ENCODE measurements at places on chromosomes 11 and 22.
A peak's percentile ranks its signal among the peaks of the same experiment; 100 is the strongest.

DNA sequence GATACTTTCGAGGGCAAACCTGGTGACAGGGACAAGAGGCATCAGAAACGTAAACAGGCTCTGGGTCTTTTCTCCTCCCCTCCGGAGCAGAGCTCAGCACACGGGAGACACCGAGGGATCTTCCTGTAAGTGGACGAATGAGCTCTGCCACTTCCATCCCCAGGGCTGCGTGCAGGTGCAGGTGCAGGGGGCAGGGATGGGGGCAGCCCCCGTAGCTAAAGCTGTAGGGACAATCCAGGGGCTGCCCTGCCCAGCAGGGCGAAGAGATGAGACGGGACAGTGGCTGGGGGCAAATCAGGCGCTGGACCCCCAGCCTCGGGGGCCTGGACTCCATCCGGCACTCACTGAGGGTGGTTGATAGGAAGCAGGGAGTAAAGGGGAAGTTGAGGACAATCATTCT, 505.4 kb downstream of the BRD1 start:
- DNase-seq: no peak

GRCh38 chr22:35434061-35434710, 34.2 kb downstream of the MCM5 start:
- no peak for DNase-seq

GRCh38 chr11:100557830-100558611, 129.1 kb upstream of the ARHGAP42 start:
- DNase-seq: no peak

DNA sequence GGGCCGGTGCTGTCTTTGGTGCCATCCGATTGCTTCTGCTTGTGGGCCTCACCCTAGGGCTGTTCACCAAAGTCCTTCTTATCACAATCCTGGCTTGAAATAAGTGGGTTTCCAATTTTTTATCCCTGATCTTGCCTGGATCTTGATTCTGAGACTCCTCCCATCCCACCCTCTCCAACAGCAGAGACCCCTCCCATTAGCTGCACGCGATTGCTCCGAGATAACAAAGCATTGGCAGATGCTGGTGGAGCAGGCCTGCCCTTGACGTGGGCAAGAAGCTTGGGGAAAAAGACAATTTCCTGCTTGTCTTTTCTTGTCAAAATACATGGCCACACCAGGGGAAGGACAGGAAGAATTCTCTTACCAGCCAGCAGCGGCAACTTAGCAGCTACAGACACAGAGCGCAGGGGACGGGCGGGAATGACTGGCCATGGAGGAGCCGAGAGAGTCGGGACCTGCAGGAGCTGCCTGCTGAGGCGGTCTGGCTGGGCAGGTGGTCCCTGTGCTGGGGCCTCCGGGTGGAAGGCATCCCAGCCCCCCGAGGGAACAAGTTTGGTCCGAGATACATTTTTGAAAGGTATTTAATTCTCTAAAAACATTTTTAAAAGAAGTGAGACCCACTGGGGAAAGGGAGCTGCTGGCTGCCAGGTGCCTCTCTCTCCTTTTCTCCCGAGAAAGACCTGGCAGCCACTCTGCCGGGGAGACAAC, 9.7 kb upstream of the BID start:
- no peak for DNase-seq

DNA sequence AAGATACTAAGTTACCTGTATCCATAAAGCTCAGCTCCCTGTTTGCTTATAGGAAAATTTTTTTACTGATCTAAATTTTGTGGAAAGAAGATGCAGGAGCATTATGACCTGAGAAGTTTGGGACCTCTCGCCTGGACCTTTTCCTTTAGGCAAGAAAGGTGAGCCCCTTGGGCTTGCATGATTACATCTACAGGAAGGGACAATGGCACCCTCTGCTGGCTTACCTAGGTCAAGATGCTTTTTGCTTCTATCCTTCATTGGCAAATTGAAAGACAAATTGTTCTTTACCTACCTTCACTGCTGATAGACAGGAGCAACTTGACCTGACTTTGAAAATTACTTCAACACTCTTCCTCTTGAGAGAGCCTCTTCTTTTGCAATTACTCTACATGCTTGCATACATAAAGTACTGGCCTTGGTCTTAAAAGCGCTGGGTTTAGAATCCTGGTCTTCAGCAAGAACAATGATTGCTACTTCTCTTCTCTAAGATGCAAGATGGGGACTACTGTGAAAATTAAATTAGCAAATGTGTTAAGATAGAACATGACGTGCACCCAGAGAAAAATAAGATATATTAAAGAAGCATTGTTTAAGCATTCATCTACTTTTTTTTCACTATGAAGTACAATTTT, 147.2 kb downstream of the TRPC6 start:
- DNase-seq: no peak

GRCh38 chr11:119350302-119350701, 3.8 kb upstream of the MFRP start:
- no peak for DNase-seq

DNA sequence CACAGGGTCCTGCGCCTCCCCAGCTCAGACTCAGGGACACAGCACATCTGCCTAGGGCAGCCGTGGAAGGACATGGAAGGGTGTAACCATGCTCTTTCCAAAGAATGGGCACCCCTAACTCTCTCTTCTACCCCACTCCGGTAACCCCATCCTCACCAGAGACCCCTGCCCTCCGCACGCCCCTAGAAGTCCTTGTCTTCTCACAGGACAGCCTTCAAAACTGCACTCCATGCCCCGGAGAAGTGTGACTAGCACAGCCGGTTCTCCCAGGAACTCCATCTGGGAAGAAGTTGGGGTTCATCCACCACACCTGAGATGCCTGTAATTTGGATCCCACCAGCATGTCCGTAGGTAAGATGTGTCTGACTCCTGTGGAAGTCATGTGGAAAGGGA, 25.0 kb downstream of the P2RY2 start:
- DNase-seq: no peak

GRCh38 chr22:46578251-46578823, 40.9 kb upstream of the CELSR1 start:
- DNase-seq: no peak

- no peak for DNase-seq
Measured at GRCh38 chr11:8015753-8016239, 28.7 kb downstream of the EIF3F start.

DNA sequence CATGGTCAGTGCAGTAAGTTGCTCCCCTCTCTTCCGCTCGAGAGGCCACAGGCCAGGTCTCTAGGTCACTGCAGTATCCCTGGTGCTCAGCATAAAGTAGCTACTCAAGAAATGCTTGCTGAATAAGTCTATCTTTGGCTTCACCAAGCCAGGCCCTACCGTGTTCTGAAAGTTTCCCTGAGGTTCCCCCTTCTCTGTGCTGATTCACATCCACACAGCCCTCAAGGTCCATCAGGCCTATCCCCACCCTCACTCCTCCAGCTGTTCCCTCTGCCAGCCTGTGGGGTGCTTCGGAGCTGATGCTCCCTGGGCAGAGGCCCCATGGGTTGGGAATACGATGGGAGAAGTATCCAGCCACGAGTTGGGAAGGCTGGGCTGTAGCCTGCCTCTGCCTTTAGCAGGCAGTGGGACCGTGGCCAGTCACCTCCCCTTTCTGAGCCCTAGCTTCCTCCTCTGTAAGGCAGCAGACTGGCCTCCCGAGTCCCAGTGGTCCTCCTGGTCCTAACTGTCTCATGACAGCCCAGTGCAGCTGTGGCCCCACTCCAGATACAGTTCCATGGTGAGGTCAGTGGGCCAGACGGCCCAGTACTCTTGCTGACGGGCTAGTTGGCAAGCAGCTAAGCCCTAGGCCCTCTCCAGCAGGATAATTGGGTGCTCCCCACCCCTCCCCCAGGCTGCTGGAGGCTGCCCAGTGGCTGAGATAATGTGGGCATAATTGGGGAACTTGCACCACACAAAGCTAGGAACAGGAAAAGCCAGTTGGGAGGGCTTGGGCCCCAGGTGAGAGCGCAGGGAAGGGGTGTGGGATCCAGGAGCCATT, 48.2 kb downstream of the NECTIN1 start:
- peak; percentile 28 for DNase-seq

GRCh38 chr22:33382436-33382835, 324.3 kb upstream of the SYN3 start:
- no peak for DNase-seq

DNA sequence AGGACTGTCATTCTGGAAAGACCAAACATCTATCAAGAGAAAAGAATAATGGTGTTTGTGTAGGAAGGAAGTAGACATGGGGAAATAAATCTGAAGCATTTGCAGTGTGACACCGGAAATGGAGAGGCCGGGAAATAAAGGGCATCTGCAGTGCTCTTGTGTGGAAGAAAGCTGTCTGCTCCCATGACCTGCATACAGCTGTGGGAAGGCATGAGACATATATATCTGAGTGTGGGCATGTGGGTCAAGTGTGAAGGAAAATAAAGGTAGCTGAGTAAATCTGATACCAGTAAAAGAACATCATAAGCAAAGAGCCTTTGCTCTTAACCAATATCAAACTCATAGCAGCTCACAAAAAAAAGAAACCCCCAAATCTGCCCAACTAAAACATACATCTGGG, 72.1 kb upstream of the OR5AK2 start:
- DNase-seq: no peak

- no peak for DNase-seq
Measured at GRCh38 chr22:48306785-48307510, 1520.7 kb downstream of the BRD1 start.

GRCh38 chr22:36021606-36022153, 6.9 kb downstream of the RBFOX2 start:
- DNase-seq: no peak

DNA sequence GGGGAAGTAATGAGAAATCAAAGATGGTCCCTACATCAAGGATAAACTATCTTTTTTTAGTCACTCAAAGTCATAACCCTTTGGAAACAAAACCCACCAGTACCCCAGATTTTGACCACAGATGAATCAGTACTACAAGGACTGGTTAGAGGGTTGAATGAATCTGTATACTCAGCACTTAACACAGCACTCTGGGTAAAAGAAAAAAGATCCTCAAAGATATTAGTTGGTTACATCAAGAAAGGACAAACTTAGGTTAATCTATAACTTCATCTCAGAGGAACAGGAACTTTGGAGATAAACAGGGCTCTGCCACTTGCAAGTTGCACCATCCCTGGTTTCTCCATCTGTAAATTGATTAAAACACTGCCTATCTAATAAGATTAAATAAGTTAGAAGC, 18.8 kb downstream of the SC5D start:
- DNase-seq: no peak

DNA sequence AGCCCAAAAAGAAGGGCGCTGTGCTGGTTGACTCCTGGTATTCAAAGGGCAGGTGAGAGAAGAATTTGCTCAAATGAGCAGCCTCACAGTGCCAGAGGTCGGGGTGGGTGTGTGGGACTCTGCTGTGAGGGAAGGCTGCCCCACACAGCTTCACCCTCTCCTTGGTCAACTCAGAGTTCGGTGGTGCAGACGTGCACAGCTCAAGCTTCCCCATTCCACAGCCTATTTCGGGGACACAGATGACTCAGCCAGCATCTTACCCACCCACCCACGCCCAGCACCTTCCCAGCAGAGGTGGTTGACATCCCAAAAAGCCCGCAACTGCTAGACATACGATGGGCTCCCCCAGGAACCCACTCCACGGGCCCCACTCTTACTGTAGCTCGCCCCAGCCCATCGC, 46.5 kb upstream of the CCND1 start:
- no peak for DNase-seq

- no peak for DNase-seq
Measured at GRCh38 chr11:39741066-39741465, 1718.4 kb downstream of the LRRC4C start.

- DNase-seq: no peak
Measured at GRCh38 chr22:22556995-22557925, 1.8 kb downstream of the PRAME start.

GRCh38 chr22:23233752-23234408, 53.6 kb downstream of the BCR start:
- no peak for DNase-seq

DNA sequence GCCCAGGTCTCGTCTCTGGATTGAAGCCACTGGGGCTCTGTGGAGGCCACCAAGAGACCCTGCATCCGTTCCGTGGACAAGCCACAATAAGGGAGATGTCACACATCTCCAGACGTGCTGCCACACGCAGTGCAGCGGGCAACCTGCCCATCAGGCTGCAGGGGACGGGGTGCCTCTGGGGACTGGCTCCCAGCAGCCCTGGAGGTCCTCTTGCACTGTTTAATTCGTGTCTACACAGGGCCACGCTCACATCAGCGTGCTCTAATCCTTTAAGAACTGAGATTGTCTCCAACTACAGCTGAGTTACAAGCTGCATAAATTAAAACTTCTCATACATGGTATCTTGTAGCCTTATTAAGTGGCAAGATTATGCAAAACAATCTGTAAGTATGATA, 1232.2 kb downstream of the BRD1 start:
- no peak for DNase-seq

- no peak for DNase-seq
Measured at GRCh38 chr11:13717331-13717730, 48.9 kb downstream of the FAR1 start.

DNA sequence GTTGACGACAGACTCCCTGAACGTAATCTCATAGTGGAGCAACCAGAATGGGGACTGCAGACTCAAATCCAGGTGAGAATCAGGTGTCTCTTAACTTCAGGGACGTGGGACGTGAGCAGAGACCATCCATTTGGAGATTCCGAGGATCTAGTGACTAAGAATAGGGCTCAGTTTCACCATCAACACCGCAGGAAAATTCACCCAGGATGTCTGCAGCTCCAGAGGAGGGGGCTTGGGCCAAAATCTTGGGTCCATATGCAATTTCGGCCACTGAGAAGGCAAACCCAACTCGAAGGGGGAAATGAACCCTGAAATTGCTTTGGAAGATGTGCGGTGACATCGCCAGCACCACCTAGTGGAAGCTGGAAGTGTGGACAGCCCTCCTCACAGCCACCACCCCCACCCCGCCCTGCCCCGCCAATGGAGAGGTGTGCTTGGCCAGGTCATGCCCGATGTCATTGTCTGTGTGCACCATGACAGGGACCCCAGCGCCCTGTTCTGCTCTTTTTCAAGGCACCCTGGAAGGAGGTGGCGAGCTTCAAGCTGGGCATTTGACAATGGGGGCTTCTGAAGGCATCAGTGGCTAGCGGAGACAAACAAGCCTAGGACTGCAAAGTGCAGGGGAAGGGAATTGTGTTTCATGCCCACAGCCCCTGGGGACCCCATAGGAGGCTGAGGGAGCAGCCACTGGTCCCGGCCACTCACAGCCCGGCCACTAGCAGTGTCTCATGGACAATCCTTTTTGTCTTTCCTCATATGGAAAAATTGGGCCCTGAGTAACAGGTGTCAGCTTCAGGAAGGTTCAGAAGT, 24.8 kb downstream of the APOL1 start:
- peak; percentile 36 for DNase-seq

DNA sequence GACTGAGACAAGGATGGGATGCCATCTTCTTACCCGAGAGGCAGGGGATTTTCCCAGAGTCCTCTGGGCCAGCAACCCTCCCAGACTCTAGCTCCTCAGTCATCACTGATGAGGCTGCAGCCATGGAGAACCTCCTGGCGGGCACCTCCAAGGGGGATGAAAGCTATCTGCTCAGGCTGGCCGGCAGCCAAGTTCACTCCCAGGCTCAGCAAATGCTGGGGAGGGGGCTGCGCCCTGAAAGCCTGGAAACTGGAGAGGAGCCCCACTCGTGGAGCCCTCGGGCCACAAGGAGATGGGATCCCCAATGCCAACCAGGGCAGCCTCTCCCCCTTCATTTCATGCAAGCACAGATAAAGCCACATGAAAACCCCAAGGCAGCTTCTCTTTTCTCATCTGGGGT, 75.0 kb downstream of the CACNA1I start:
- no peak for DNase-seq

All from hypothalamus (tissue), 51 donors.